ENCODE measurements at places on chromosomes 11 and 22.

DNA sequence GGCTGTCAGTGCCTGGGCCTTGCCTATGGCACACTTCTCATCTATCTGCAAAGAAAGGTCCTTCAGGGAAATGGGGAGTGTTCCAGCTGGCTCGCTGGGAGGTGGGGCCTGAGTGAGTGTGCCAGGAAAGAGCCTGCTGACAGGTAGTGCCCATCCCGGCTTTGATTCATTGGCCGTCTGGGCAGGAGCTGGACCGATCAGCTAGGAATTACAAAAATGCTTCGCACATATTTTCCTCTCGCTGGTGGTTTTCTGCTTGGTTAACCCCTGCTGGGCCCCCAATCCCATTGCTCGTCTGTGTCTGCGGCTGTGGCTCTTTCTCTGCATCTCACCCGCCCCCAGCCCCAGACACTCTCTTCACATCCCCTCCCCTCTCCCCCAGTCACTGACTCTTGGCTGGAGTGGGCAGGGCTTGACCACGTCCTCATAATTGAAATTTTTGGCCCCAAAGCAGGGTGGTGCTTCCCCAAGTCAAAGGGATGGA is 10.8 kb downstream of the LIF start:
- peak; percentile 73 for DNase-seq

- DNase-seq = no peak
Observed at GRCh38 chr11:60838132-60838531, 3.8 kb upstream of the CCDC86 start.

GRCh38 chr11:10809373-10810160 is 841 bp upstream of the EIF4G2 start:
- no peak for DNase-seq

DNA sequence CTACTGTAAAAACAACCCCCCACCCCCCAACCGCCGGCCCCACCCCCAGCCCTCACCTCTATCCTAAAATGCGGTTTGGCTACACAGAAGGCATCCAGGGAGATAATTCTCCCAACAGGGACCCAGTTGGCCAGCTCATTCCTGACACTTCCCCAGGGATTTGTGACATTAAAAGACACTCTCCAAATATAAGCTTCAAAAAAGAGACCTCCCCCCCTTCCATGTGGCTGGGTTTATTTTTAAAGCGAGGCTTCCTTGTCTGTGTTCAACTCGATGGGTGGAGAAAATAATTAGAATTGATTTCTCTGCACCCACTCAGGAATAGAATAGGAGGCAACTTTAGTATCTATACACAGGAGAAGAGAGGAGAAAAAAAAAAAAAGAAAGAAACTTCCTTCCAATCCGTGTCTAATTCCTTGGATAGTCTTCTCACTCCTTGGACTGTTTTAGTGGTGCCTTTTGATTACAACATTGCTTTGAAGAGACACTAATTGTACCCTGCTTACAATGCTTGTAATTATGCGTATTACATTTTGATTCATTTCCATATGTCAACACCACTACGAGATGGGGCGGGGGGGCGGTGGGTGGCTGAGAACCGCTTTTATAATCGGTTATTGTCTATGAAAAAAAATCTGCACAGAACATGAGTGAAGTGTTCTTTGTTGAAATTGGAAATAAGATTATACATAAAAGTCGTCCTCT is 500.4 kb downstream of the MIAT start:
- DNase-seq = no peak

DNA sequence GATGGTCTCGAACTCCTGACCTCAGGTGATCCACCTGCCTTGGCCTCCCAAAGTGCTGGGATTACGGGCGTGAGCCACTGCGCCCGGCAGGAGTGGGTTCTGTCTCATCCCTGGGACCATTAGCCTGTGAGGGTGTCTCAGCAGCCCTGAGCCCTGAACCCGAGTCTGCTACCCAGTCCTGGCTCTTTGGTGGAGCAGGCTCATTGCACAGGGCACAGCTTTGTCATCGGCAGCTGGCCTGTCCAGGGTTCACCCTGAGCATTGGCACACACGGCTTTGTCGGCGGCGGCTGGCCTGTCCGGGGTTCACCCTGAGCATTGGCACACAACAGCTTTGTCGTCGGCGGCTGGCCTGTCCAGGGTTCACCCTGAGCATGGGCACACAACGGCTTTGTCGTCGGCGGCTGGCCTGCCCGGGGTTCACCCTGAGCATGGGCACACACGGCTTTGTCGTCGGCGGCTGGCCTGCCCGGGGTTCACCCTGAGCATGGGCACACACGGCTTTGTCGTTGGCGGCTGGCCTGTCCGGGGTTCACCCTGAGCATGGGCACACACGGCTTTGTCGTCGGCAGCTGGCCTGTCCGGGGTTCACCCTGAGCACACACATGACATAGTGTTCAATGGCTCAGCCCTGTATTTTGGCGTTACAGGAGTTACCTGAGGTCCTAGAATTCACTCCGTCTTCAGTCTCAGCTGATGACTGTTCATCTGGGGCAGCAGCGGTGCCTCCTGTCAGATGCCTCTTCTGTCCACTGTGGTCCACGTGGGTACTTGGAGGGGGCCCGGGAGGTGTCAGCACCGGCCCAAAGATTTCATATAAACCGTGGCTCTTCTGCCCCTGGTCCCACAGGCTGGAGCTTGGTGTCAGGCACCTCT is 1082.5 kb downstream of the BRD1 start:
- no peak for DNase-seq

DNA sequence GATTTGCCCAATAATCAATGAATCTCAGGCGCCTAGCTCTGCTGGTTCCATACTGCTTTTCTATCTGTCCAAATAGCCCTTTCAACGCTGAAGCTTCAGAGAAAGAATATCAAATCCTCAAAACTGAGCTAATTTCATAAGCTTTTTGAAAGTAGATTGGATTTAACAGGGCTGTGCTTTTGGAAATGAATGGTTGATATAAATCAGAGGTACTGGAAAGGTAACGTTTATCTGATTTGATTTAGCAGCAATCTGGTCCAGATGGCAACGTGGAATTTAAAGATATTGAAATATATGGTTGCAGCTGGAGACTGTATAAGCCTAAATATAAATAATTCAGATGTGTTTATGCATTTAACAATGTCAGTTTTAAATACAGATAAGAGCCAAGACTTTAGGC is 229.5 kb upstream of the MPPED2 start:
- no peak for DNase-seq

GRCh38 chr11:65262776-65263175 is 1.0 kb downstream of the POLA2 start:
- no peak for DNase-seq
